ENCODE measurements at places on chromosomes 13 and 19.

DNA sequence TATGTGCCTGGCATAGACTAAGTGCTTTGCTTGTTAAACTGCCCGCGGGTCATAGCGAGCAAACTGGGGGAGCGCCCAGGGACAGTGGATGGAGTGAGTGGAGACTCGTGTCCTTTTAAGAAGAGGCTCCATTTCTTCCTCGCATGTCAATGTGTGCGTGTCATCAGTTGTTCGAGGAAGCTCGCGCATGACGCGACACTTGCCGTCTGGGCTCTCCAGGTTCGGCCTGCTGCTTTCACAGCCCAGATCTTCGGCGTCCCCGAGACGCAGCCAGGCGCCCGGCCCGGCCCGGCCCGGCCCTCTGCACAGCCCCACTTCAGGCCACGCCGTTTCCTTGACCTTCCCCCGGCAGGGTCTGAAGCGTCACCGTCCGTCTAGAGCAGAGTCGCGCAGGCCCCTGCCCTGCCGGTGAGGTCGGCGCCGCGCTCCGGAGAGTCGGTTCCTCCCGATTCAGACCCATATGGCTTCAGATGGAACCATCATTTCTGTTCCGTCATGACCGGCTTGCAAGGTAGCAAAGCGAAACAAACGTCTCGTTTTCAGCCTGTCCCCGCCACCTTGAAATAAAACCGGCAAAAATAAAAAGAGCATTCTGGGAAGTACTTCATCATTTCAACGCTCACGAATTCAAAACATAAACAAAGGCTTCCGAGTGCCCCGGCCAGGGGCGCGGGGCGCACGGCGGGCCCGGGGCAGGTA, 599 bp upstream of the ARHGEF7 start:
- no peak for DNase-seq

- DNase-seq, result no peak
These were observed 63.5 kb downstream of the COLGALT1 start for GRCh38 chr19:17618936-17619335.

DNA sequence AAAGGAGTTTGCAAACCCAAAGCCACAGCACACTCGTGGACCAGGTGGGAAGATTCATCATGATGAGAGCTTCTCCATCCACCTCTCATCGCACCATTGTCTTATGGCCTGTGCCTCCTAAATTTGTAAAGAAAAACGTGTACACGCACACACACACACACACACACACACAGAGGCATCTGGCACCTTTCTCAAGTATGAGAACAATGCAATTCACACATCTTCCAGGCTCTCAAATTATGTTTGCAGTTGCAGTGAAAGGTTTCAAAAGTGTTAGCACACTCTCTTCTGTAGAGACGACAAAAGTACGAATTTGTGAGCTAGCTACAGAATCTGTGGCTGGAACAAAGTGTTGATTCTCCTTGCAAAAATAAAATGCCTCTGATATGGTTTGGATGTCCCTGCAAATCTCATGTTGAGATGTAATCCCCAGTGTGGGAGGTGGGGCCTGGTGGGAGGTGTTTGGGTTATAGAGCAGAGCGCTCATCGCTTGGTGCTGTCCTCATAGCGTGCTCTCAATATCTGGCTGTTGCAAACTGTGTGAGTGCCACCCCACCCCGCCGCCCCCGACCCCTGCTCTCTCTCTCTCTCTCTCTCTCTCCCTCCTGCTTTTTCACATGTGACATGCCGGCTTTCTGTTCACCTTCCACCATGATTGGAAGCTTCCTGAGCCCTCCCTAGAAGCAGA, 21.8 kb upstream of the RAB20 start:
- DNase-seq, result no peak

DNA sequence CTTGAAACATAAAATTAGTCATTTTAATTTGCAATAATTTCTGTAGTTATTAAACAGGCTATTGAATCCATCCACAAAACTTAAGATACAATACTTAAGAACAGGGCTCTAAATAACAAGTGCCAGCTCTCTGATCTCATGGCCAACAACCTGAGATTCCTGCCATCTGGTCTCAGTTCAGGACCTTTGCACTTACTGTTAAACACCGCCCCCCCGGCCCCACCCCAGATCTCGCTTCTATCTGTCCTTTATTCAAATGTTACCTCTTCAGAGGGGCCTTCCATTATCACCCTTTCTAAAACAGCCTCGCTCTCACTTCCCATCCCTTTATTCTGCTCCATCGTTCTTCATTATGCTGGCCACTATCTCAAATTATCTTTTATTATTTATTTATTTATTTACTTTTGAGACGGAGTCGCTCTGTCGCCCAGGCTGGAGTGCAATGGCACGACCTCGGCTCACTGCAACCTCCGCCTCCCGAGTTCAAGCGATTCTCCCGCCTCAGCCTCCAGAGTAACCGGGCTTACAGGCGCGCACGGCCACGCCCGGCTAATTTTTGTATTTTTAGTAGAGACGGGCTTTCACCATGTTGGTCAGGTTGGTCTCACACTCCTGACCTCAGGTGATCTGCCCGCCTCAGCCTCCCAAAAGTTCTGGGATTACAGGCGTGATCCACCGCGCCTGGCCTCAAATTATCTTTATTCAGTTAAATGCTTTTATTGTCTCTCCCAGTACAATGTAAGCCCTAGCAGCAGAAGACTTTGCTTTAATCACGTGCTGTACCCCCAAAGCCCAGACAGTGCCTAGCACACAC, 838 bp upstream of the SNRNP70 start:
- DNase-seq, result no peak

- DNase-seq, result no peak
These were observed 8.4 kb upstream of the KCTD4 start for GRCh38 chr13:45209229-45209628.

DNA sequence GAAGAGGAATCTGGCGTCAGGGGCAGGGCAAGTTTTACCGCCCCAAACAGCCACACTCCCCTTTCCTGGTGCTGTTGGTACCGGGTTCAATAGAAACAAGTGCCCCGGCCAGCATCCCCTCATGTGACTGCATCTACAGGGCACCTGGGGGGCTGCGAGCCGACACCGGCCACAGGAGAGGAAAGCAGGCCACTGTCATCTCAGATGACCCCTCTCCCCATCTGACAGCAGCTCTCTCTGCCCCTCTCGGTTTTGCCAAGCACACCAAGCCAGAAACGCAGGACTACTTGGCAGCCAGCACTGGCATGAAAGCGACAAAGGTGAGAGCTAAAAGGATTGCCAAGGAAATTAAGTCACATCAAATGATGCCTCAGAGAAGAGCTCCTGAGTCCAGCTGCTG, 37.1 kb downstream of the MLLT1 start:
- no peak for DNase-seq

- no peak for DNase-seq
These were observed 115.3 kb upstream of the FNDC3A start for GRCh38 chr13:48860364-48860763.

GRCh38 chr13:66974174-66974573, 256.0 kb downstream of the PCDH9 start:
- DNase-seq, result no peak

DNA sequence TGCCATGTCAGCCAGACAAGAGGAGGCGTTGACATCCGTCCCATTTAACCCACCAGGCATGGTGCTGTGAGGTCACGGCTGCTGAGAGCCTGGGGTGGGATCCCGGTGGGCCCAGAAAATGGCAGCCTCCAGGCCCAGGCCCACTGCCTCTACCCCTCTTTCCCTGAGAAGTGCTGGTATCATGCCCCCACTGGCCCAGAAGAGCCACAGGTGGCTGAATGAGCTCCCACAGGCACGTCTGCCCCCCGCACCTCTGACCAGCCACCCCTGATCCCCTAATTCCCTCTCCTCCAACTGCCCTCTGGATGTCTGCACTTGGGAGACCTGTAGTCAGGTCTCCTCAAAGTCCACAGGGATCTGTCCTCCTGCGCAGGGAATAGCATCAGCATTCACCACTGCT, 37.3 kb upstream of the KCTD15 start:
- DNase-seq, result no peak

GRCh38 chr13:99983499-99984401, 2.2 kb downstream of the ZIC2 start:
- DNase-seq, result no peak

DNA sequence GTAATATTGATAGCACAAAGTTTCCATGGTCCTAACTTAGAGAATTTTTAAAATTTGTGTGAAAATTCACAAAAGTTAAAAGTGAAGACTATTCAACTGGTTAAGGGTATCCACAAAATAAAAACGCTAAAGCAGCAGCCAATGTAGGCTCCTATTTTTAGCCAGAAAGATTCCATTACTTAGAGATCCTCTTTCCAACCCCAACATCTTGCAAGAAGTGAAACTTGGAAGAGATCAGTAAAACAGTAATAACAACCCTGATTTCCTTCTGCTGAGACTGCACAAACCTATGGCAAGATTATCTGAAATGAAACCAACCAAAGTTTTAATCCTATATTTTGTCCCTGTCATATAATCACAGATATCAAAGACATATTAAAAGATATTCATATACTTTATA, 8.5 kb downstream of the TBC1D4 start:
- no peak for DNase-seq

GRCh38 chr13:71613066-71613745, 253.8 kb downstream of the DACH1 start:
- DNase-seq, result no peak

GRCh38 chr19:1183543-1184172, 9.6 kb upstream of the SBNO2 start:
- DNase-seq, result no peak

DNA sequence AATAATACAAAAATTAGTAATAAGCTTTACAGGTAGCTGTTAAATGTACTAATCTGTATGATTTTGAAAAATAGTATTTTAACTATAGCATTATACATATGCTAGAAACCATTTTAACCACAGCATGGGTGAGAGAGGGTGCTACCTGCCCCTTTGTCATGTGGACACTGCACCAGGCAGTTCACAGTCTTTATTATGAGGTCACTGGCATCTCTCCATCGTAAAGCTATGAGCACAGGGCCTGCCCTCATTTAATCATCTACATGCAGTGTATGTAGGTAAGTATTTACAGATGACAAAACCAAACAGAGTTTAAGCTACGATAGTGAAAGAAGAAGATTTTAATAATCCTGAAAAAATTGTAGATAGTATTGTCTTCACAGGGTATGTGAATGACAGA, 21.7 kb downstream of the EDNRB start:
- DNase-seq, result no peak

- no peak for DNase-seq
These were observed 787.8 kb downstream of the LIG4 start for GRCh38 chr13:107427536-107427935.

DNA sequence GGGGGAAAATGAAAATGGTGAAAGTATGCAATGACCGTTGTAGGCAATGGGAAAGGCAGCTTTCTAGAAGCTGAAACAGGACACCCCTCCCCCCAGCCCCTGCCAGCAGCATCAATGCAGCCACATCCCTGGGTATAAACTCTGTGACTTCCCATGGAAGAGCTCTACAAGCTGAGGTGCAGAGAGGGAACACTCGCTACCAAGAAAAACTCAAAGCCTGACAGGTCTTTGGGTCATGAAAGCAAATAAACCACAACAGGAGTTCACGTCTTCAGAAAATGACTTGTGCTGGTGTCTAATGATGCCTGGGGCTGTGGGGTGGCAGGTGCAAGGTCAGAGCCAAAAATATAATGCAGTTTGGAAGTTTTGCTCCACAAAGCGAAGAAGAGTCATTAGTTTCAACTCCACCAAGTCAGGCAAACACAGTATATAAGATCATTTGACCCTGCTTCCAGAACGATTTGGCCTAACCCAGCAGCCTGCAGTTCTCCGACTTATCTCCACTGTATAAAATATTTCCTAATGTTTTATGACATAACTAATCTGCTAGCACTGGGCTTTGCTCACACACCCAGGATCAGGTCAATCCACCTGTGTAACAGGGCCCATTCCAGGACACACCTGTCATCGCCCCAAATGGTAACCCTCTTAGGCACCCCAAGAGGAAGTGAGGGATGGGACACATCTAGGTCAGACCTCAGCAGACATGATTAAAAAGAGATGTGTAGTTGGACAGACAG, 102.1 kb downstream of the IRS2 start:
- DNase-seq, result no peak

DNA sequence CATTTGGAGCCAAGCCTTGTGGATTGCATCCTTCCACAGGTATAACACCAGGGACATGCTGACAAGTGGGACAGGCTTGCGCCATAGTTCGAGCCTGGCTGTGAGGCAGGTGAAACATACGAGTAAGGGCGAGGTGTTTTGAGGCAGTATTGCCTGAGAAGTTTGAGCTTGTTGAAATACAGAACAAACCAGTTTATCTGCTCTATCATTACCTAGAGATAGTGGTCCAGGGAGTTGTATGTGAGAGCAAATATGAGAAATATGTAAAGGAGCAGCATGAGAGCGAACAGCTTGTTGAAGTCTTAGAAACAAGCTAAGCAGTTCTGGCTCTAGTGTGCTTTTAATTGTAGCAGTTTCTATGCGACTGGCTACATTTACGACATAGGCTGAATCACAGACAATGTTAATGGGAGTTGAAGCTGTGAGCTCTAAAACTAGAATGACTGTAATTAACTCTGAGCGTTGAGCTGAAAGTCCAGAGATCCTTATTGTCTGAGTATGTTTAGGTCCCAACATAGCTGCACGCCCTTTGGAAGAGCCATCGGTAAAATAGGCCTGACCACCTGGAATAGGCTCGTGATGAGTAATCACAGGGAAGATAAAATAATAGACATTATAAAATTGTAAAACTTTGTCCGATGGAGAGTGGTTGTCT, 8.2 kb downstream of the ZNF439 start:
- DNase-seq, result no peak

GRCh38 chr19:7682175-7682855, 1.7 kb downstream of the TRAPPC5 start:
- no peak for DNase-seq

GRCh38 chr19:18718015-18718526, 34.6 kb downstream of the CRTC1 start:
- no peak for DNase-seq

DNA sequence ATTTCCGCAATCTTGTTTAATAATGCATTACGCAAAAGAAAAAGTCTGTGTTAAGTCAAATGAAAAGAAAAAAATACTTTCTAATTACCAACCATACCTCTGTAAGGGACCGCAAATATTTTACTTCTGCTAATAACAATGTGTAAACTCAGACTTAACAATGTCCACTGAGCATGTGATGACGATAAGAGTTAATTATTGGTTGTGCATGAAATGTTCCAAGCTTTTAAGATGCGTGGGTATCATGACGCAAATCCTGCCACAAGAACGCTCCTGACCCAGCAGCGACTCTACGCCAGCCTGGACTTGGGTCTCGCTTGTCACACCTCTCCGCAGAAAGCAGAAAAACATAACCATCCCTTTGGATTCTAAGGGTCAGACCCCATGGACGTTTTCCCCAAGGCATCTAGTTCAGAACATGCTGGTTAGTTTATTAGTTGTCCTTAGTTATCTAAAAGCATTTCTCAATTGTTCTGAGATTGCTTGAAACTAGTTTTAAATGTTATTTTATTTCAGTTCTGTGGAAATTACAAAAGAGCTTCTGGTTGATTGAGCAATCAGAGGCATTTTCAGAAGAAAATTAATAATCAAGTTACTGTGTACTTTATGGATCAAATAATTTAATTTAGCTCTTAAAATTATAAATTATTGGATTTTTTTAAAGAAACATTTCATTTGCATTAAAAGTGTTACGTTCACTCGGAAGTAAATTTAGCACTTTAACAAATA, 779.9 kb upstream of the ARGLU1 start:
- no peak for DNase-seq

Data from activated T-cell treated with anti-CD3 and anti-CD28 coated beads for 48 hours (primary cell).